ENCODE measurements at places on chromosomes 1 and 21.

DNA sequence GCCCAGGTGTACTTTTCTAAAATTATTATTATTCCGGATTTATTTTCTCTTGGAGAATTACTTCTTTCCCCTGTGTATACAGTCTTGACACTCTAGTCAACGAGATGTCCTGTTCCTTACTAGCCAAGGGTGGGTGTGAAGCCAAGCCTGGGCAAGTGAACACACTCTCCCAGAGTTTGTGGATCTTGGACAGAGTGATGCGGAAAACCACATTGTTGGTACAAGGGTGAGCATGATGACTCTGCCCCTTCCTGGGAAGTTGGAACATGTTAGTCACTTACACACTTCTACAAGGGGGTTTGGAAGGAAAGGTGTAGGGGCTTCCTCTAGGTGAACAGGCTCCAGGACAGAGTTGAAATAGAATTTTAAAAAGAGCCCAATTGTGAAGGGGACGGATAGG, 20.0 kb upstream of the RD3 start:
- no peak for DNase-seq

GRCh38 chr1:101200513-101200912, 36.3 kb upstream of the S1PR1 start:
- DNase-seq = no peak

DNA sequence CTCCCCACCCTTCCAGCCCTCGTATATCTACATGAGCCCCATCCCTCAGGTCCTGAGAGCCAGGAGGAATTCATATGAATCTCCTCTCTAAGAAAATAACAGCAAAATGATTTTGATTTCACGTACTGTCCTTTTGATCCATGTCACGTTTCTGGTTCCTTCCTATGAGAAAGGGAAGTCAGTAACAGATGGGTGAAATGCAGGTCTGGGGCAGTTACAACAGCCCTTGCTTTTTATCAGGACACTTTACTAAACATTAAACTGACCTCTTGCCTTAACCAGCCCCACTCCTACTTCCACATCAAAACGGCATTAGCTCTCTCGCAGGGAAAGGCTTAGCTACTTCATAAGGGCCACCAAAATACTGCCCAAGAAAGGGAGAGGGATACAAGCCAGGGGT, 59.0 kb downstream of the SPATA46 start:
- DNase-seq = no peak

DNA sequence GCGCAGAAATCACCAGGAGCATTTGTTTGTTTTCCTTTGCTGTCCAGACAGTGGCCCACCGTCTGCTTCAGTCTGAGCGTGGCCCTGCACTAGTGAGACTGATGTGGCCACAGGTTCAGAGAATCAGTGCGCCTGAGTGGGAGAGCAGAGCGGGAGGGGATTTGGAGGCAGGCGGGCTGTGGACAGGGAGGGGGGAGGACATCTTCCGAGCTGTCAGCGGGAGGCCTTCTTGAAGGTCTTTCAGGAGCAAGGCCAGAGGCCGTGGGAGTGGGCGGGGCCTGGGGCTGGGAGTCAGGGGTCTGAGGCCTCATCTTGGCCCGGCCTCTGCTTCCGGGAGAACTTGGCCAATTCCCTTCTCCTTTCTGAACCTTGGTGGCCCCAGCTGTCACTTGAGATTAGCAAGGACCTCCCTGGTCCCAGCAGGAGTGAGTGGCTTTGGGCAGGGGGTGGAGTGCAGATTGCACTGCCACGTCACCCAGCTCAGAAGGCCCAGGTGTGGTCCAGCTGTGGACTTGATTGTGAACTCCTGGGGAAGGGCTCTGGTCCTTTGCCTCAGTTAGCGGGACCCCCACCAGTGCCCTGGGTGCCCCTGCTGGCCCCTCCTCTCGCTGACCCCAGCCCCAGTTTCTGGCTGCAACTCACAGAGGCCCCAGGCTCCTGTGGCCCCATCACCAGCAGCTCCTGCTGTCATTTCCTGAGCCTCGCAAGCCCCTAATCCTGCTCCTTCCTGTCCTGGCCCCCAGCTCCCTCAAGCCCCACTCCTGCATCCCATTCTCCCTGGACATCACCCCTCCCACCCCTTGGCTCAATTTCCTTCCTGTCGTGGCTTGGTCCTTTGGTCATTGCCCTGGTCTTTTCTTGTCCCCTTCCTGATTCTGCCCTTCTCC, 8.4 kb downstream of the TNFRSF1B start:
- no peak for DNase-seq

DNA sequence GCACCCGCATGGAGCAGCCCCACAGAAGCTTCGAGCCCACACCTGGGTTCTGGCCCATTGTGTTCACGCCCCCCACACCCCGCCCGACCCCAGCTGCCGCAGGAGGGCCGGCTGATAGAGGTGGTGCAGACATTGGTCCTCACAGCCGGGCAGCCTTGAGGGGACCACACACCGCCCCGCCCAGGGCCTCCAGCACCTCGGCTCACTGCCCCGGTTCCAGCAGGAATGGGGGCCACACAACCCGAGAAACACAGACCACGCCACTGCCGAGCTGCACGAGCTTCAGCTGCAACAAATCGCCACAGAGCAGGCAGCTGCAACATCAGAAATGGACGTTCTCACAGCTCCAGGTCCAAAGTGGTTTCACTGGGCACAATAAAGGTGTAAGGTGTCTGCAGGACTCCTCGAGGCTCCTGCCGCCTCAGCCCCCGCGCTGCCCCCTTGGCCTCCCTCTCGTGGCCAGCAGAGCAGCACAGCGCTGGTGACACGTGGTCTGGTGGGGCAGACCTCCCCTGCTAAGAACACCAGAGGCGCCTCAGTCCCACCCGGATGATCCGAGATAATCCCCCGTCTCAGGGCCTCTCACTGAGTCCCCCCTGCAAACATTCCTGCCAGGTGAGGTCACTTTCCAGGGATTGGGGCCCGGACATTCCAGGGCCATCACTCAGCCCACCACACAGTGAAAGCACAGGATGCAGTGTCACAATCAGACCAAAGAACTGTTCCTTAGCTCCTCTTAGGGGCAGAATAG, 62.3 kb upstream of the ADARB1 start:
- DNase-seq = no peak

- no peak for DNase-seq
Observed at GRCh38 chr1:20057886-20058420, 12.0 kb upstream of the PLA2G5 start.

DNA sequence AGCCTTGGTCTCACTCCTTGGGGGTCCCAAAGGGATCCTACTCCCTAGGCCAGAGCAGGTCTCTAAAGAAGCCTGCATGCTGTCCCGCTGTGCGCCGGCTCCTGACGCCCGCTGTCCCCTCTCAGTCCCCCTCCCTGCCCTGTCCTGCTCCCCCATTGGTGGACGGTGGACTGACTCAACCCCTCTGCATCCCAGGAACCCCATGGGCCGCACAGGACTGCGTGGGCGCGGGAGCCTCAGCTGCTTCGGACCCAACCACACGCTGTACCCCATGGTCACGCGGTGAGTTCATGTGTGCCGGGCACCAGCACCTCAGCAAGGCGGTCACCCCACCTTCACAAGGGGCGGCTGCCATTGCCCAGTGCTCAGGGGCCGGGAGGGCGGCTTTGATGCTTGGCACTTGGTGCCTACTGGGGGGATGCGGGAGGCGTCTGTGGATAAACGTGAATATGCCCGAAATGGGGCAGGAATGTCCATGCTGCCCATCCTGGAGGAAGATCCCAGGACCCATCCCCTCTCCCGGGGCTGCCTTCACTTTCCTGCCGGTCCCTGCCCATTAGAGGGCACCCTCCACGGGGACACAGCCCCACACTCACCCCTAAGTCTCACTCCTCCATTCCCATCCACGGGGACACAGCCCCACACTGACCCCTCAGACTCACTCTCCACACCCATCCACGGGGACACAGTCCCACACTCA, 20.2 kb upstream of the LRRC3 start:
- no peak for DNase-seq

GRCh38 chr1:17799642-17800041, 44.5 kb downstream of the ACTL8 start:
- no peak for DNase-seq
